NCI-H2081 treated with DMSO at 0.1 percent for 48 hours (cell line): ENCODE measurements at places on chromosomes 5 and 9.

DNA sequence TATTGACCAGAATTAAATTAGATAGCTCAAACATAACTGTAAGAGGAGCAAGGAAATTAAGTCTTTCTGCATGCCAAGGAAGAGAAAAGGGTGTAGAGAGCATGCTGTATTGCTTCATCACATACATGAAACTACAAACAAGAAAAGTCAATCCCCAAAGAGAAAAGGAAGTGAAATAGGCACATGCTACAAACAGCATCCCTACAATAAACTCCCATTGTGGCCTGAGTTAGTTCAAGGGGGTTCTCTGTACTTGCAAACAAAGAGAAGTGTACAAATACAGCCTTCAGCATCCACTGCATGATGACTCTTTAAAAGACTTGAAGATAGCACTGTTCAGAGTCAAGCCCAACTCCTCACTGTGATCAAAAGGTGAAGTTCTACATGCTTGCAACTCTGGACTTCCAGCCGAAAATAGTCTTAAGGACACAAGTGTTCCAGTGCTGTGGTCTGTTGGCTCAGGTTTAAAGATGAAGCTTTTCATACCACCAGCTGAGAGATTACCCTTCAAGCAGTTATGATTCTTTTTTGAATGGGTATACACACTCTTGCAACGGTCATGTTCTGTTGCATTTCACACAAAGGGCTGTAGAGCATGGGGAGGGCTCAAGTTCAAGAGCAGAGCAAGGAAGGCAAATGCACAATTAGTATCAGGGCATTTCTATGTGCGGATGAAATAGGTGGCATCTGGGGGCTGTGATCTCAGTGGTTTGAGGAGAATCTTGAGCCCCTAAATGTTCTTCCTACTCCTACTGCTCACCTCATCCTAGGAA is 534.5 kb downstream of the EBF1 start:
- DNase-seq, result no peak

DNA sequence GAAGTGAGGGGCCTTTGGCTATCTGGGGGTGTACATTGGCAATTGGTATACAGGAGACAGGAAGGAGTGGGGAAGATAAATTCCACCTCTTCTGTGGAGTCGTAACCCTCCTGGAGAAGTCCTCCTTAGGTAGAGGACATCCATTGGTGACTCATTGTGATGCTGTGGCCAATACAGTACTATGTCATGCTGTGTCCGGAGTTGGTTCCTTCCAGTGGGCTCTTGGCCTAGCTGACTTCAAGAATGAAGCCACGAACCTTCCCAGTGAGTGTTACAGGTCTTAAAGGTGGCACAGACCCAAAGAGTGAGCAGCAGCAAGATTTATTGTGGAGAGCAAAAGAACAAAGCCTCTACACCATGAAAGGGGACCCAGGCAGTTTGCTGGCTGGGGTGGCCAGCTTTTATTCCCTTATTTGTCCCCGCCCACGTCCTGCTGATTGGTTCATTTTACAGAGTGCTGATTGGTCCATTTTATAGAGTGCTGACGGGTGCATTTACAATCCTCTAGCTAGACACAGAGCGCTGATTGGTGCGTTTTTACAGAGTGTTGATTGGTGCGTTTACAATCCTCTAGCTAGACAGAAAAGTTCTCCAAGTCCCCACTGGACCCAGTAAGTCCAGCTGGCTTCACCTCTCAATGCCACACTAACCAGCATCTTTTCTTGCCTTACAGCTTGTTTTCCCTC is 37.3 kb upstream of the FBP1 start:
- DNase-seq, result no peak

DNA sequence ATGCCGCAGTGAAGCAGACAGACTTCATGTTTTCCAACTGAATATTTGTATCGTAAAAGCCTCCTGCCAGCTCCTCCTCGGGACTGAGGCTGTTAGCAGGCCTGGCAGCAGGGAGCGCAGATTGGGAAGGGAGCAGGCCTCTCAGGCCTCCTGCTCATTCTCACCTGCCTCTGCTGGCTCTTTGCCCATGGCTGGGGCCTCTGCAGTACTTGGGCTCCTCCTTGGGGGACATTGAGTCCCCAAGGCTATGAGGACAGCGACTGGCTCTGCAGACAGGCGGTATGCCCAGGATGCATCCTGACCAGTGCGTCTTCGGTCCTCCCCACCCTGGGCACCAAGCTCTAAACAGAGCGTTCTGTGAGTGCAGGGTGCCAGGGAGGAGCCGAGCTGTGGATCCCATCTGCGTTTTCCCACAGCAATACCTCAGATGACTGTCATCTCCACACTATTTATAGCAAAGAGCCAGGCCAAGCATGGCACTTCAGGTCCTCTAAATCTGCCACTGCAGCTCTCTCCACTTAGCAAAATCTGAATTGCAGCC is 38.7 kb downstream of the TSTD2 start:
- no peak for DNase-seq

DNA sequence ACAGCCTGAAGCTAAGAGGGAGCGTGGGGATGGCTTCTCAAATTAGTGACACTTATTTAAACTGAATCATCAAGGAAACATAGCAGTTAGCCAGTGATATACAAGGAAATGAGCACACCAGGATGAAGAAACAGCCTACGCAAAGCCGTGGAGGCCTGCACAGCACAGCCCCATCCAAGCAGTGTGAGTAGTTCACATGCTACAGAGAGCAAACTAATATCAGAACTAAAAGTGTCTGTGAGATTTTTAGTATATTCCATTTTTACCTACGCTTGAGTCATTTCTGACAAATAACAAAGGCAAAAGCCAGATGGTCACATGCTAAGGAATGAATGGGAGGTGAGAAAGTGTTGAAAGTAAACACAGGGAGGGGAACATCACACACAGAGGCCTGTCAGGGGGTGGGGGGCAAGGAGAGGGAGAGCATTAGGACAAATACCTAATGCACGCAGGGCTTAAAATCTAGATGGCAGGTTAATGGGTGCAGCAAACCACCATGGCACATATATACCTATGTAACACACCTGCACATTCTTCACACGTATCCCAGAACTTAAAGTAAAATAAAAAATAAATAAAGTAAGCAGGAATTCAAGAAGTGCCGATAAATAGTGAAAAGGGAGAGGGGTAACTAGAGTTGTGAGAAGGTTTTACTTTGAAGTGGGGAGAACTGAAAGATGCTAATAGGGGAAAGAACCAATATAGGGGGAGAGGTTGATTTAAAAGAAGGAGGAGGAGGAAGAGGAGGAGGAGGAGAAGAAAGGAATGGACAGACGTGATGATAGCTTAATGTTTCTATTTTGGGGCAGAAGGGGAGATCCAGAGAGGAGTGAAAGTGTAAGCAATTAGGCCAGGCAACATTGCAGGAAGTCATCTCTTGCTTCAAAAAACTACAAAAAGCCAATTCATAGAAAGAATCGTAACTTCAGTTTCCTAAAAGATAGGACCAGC is 100.9 kb upstream of the PTGER4 start:
- no peak for DNase-seq

DNA sequence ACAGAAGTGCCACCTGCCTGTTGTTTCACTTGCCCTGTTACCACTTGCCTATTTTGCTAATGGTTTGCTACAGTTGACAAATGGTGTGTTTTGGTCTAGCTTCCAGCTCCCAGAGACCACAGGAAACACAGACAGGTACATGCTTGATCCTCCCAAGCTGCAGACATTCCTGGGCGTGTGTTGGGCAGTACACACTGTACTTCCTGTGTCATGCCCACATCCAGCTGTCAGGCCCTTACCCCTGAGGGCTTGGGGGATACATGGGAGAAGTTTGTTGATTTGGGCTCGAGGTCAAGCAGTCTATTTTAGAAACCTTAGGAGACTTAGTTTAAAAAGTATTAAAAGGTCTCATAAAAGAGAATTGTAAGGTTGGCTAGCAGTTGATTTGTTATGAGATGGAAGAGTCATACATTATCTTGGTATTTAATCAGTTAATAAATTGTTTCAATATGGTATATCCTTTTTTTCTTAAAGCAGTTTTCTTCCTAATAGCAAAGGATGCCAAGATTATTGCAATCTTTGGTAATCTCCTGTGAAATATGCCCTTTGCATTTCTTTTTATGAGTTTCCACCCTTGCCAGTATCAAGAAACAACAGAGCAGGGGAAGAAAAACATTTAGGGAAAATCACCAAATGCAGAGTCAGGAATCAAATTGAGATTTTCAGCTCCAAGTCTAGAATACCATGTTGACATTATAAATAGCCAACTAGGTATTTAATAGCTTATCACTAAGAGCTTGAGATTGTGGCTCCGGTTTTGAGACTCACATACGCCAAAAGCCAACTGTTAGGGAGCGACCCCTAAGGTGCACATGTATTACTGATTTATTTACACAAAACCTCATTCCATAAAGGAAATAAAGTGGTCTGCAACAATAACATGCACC is 52.3 kb upstream of the CD180 start:
- no peak for DNase-seq

- no peak for DNase-seq
These were observed 150.8 kb downstream of the MTRR start for GRCh38 chr5:8019719-8020218.

DNA sequence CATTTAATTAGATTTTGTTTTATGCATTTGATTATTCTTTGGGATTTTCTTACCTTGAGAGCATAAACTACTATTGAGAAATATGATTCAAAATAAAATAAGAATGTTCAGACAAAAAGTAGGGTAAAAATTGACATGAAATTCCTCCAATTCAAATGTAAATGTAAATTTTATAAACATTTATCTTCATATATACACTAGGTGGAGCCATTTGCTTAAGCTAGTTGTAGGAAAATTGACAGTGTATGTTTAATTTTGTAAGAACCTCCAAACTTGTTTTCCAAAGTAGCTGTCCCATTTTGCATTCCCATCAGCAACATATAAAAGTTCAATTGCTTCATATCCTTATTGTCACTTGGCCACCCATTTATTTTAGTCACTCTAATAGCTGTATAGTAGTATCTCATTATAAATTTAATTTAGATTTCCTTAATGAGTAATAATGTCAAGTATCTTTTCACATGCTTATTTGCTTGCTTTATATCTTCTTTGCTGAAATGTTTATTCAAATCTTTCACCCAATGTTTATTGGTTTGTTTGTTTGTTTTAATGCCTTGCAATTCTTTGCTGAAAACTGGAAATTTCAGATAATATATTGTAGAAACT is 37.6 kb upstream of the SLCO6A1 start:
- no peak for DNase-seq

GRCh38 chr9:26891726-26892125 is 876 bp downstream of the CAAP1 start:
- DNase-seq, result no peak

GRCh38 chr9:72150127-72150526 is 887 bp downstream of the GDA start:
- DNase-seq, result no peak

DNA sequence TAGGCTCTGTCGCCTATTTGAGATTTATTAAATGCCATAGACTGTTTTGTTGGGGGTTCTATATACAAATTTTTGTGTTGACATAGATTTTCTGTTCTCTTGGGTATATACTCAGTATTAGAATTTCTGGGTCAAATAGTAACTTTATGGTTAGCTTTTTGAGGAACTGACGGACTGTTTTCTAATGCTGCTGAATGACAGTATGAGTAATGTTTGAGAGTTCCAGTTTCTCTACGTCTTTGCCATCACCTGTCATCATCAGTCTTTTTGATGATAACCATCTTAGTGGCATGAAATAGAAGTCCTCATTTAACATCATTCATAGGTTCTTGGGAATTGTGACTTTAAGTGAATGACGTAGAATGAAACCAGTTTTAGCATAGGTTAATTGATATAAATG is 60.1 kb downstream of the CCDC171 start:
- no peak for DNase-seq

DNA sequence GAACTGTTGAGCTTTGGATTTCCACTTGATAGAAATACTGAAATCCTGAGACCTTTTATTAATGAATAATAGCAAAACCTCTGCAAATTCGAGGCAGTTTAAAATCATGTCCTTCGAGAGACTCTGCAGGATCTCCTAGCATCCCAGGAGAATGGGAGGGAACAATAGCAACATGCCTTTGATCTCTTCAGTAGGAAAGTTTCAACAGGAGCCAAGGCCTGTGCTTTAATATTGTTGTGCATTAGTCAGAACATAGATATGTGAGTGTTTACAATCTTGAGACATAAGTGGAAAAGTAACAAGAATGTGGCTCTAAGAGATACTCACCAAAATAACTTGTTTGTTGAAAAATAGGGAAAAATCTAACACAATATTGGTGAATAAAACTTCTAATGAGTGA is 83.3 kb upstream of the LHFPL2 start:
- DNase-seq, result no peak

DNA sequence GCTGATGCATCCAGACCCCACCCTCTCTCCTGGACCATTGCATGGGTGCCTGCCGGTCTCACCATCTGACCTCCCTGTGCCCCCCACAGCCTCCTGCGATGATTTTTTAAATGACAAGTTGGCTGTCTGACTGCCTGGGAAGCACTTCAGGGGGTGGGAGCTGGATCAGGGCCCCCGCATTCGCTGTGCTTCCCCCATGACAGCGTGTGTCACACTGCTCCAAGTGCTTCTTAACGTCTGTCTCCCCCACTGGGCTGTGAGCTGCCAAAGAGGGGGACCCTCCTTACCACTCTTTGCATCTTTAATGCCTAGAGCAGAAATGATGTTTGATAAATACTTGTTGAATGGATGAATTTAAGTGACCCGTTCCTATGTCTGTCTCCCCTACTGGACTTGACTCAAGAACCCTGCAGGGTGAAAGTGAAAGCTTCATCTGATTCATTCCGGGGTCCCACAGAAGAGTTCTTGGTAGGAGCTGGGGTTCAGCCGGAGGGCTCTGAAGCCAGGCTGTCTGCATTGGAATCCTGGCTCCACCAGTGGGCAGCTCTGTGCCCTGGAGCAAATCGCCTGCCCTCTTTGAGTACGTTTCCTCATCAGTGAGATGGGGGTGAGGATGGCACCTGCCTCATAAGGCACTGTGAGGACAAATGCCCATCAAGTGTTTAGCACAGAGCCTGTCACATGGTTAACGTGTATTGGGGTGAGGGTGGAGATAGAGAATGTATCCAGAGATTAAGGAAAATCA is 7.6 kb upstream of the EGR1 start:
- no peak for DNase-seq

GRCh38 chr5:158990979-158991775 is 108.5 kb downstream of the EBF1 start:
- DNase-seq, result no peak

DNA sequence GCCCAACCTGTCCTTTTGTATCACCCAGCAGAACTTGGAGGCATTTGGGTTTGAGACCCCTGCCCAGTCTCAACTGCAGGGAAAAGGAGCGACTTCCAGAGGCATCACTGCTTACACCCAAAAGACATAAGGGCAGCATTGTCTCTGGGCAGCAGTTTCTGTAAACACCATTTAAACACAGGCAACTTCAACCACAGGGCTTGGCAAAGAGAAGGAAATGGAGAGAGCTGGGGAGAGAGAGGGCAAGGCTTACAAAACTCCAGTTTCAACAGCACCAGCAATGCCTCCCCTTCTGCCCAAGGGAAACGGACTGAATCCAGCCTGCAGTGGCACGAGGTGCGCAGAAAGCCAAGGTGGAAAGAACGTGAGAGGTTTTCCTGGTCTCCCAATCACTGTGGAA is 147.6 kb downstream of the ROR2 start:
- DNase-seq, result no peak

DNA sequence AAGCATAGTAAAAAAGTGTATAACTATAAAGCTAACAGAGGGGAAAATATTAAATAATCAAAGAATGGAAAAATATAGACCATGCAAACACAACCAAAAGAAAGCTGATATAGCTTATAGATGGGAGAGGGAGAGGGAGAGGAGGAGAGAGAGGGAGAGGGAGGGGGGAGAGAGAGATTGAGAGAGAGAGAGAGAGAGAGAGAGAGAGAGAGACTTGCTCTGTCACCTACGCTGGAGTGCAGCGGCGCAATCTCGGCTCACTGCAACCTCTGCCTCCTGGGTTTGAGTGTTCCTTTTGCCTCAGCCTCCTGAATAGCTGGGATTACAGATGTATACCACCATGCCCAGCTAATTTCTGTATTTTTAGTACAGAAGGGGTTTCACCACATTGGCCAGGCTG is 110.6 kb downstream of the RAPGEF6 start:
- DNase-seq, result no peak
